Thymus (tissue), 14 donors: ENCODE measurements at places on chromosomes 5 and 9. TPM values are rescaled to one million over a fixed set of nuclear protein-coding genes. Genes with fewer than 3 reads are reported as not detected.

GRCh38 chr5:107403228-107403953, 267.3 kb downstream of the EFNA5 start:
- no peak overlapping the region for H3K4me3 ChIP-seq
- no peaks in the 10 kb centered on the region for H3K36me3 ChIP-seq
- H3K4me1 ChIP-seq = no peaks in the 10 kb centered on the region

DNA sequence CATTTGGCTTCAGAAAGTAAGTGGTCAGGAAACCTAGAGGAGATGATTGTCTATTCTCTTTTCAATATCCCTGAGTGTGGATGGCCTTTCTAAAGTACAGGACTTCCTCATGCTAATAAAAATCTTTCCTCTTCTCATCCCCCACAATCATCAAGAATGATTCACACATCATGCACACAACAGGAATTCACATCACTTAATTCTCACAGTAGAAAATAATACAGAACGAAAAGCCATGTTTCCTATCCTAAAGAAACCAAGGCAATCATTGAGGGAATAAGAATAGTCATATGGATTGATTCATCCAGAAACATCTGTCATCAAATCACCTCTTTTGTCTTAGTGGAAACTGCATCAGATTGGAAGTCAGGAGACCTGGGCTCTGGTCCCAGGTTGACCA, 203.1 kb upstream of the PIK3R1 start:
- no peak overlapping the region for H3K27ac ChIP-seq
- DNase-seq = no peak
- H3K36me3 ChIP-seq = no peaks in the 10 kb centered on the region

GRCh38 chr5:51732304-51732703, 349.1 kb downstream of the ISL1 start:
- no peaks in the 10 kb centered on the region for H3K4me1 ChIP-seq
- H3K36me3 ChIP-seq = no peaks in the 10 kb centered on the region
- DNase-seq = no peak
- H3K27ac ChIP-seq = no peak overlapping the region
- H3K4me3 ChIP-seq = no peak overlapping the region
- H3K27me3 ChIP-seq = no peaks in the 10 kb centered on the region

- H3K27me3 ChIP-seq = no peaks in the 10 kb centered on the region
- no peaks in the 10 kb centered on the region for H3K36me3 ChIP-seq
These were observed 79.6 kb downstream of the PAPPA start for GRCh38 chr9:116233160-116233530.

- H3K27me3 ChIP-seq = no peaks in the 10 kb centered on the region
- peaks cover 8% of the 10 kb centered on the region for H3K4me1 ChIP-seq
- H3K4me3 ChIP-seq = no peak overlapping the region
- no peak overlapping the region for H3K27ac ChIP-seq
These were observed 10.4 kb upstream of the ZSWIM6 start for GRCh38 chr5:61321669-61322068.

- H3K36me3 ChIP-seq = no peaks in the 10 kb centered on the region
- no peak for DNase-seq
- no peak overlapping the region for H3K27ac ChIP-seq
- no peak overlapping the region for H3K4me3 ChIP-seq
These were observed 88.9 kb downstream of the ZNF366 start for GRCh38 chr5:72418271-72418670.

- no peaks in the 10 kb centered on the region for H3K4me1 ChIP-seq
- no peak for DNase-seq
- no peak overlapping the region for H3K4me3 ChIP-seq
- H3K27ac ChIP-seq = no peak overlapping the region
These were observed 282.5 kb downstream of the ICE1 start for GRCh38 chr5:5705010-5705409.

GRCh38 chr5:114469372-114469771, 107.5 kb downstream of the KCNN2 start:
- H3K27ac ChIP-seq = no peak overlapping the region
- no peaks in the 10 kb centered on the region for H3K27me3 ChIP-seq

- H3K27ac ChIP-seq = no peak overlapping the region
- H3K4me3 ChIP-seq = no peak overlapping the region
- no peak for DNase-seq
- peaks cover 6% of the 10 kb centered on the region for H3K4me1 ChIP-seq
- no peaks in the 10 kb centered on the region for H3K36me3 ChIP-seq
- H3K27me3 ChIP-seq = no peaks in the 10 kb centered on the region
These were observed 233.8 kb downstream of the PIK3R1 start for GRCh38 chr5:68449380-68449779.

DNA sequence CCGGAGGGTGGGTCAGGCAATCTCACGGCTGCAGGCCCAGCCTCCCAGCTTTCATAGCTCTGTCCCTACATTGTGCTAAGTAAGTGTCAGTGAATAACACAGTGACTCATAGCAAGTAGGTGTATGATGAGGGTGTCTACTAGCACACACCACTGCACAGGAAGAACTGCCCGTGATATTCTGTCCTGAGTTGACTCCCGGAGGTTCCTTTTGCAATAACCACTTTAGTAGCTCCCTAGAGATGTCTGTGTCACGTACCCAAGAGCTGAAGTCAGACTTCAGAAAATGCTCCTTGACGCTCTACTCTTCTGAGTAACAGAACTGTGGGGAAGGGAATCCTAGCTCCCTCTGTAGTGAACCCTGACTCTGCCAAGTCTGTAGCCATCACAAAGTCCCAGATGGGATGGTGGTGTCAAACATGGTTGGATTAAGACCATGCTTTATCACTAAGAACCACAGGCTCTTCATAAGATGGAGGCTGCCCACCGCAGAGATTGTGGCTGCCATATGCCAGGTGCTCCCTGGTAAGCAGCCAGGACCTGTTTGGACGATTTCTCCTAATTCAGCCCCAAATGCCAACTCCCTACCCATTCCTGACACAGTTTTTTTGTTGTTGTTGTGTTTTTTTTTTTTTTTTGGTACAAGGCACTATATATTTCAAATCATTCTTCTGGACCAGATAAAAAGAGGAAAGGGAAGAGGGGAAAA, 352.6 kb upstream of the PANK3 start:
- H3K4me3 ChIP-seq = no peak overlapping the region
- DNase-seq = no peak
- no peak overlapping the region for H3K27ac ChIP-seq
- H3K36me3 ChIP-seq = no peaks in the 10 kb centered on the region

DNA sequence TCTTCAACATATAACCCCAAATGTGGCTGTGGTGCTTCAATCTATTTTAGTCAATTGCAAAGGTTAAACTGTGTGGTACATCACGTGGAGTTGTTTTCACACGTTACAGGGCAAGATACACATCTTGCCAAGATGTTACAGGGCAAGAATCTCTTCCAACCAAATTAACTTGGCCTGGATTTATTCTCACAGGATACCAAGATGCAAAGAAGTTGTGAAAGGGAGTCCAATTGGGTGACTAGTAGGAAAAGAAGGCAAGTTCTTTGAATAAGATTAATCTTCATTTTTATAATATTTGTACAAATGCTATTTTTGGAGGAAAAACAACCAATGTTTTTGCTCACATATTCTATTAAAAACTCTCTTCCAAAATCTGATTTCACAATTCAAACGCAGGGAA, 4.8 kb upstream of the IFNA8 start:
- peaks cover 3% of the 10 kb centered on the region for H3K4me1 ChIP-seq
- H3K4me3 ChIP-seq = no peak overlapping the region

DNA sequence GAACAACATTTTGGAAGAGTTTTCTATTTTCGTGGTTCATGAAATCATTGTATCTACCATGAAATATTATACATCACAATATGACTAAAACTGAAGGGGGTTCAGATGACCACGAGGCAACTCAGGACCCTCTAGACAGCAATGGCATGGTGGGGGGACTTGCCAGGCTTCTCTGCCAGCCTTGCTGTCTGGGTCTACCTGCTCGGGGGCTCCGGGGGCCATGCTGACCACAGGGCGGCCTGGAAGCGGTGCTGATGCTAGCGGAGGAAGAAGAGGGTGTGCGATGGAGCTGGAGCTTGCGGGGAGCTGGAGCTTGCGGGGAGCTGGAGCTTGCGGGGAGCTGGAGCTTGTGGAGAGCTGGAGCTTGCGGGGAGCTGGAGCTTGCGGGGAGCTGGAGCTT, 89.2 kb upstream of the IRX4 start:
- no peaks in the 10 kb centered on the region for H3K4me1 ChIP-seq
- H3K27ac ChIP-seq = no peak overlapping the region
- DNase-seq = no peak
- H3K27me3 ChIP-seq = no peaks in the 10 kb centered on the region
- no peaks in the 10 kb centered on the region for H3K36me3 ChIP-seq

GRCh38 chr5:83848941-83849340, 128.3 kb upstream of the HAPLN1 start:
- H3K36me3 ChIP-seq = no peaks in the 10 kb centered on the region
- H3K4me3 ChIP-seq = no peak overlapping the region
- DNase-seq = no peak
- H3K27ac ChIP-seq = no peak overlapping the region
- H3K4me1 ChIP-seq = peaks cover 5% of the 10 kb centered on the region

DNA sequence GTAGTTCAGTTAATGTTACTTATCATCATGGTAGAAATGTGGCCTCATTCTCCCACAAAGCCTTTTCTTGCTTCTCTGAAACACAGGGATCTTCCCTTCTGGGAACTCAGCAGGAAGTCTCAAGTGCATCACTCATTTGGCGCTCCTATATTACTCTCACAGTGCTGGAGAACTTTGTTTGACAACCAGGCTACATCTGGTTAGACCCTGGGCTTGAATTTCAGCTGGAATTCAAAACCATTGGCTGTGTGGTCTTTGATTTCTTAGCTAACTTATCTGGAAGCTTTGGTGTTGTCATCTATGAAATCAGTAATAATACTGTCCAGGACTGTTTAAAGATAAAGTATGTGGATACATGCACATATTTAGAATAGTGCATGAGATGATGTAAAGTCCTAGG, 1777.1 kb downstream of the MAT2B start:
- no peaks in the 10 kb centered on the region for H3K36me3 ChIP-seq
- H3K4me3 ChIP-seq = no peak overlapping the region
- no peaks in the 10 kb centered on the region for H3K4me1 ChIP-seq
- H3K27me3 ChIP-seq = no peaks in the 10 kb centered on the region

DNA sequence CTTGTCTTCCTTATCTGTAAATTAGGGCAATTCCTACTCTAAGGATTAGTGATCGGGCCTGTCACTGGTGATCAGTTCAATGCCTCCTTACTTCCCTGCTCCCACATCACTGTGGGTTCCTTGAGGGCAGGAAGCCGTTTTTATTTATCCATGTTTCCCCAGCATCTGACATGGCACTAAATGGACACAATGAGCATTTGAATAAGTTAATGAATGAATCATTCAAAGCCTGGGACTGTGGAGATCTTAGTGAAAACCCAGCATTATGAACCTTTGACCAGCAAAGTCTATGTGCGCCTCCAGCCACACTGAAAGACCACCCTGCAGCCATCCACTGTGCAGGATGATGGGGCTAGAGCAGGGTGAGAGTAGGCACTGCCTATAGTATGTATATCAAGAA, 11.6 kb downstream of the COL15A1 start:
- H3K27ac ChIP-seq = no peak overlapping the region
- H3K36me3 ChIP-seq = no peaks in the 10 kb centered on the region
- H3K27me3 ChIP-seq = no peaks in the 10 kb centered on the region

DNA sequence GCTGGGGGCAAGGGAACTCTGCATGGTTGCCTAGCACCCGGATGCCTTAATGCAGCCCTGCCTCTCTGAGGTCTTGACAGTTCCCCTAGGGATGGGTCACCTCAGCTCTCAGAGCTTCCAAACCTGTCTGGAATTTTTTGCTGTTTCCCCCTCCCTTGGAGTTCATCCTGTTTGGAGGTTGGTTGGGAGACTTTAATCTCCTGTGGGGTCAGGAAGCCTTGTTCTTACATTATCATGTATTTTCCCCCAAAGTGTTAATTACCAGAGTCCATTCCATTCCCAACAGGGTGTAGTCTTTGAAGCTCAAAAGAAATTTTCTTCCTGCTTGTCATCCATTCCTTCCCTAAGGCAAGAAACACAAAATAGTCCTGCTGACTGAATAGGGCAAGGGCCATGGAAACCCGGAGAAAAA, 150.3 kb upstream of the SPRY4 start:
- H3K4me1 ChIP-seq = peaks cover 3% of the 10 kb centered on the region
- peaks cover 4% of the 10 kb centered on the region for H3K27me3 ChIP-seq
- H3K36me3 ChIP-seq = no peaks in the 10 kb centered on the region

DNA sequence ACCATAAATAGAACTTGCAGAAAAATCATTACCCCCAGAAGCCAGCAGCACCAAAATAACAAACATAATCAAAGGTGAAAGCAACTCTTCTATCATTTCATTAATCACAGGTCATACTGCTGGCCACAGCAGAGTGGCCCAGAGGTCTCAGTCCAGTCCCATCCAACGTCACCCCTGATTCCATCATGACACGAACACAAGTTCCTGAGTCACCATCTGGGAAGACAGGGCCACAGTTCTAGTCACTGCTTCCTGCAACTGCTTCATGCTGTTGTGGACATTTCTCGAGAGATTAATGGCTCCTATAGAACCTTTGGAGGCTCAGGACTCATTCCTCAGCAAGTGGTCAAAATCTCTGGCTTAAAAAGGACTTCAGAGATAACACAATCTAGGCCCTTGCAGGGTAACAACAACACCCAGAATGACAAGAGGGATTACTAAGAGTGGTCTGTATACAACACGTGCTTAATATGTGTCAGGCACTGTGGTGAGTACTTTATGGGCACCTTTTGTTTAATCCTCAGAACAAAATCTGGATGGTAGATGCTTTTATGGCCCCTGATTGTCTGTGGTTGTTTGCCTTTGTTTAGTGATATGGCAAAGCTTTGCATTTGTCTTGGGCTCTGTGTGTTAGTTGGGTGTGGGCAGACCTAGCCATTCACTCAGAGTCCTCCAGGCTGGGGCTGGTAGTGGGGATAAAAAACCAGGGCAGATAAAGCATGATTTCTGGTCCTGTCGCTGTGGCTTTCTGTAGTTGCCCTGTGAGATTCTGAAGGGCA, 184.3 kb downstream of the DAB2IP start:
- H3K27me3 ChIP-seq = no peaks in the 10 kb centered on the region
- no peaks in the 10 kb centered on the region for H3K4me1 ChIP-seq
- no peak overlapping the region for H3K27ac ChIP-seq
- H3K36me3 ChIP-seq = no peaks in the 10 kb centered on the region

GRCh38 chr5:167207081-167207480, 1084.4 kb upstream of the WWC1 start:
- DNase-seq = no peak
- no peaks in the 10 kb centered on the region for H3K4me1 ChIP-seq
- no peak overlapping the region for H3K4me3 ChIP-seq
- no peak overlapping the region for H3K27ac ChIP-seq

Gene BTNL9
- 6.3 TPM for total RNA-seq

Gene IRX1
- 0.94 TPM for total RNA-seq

Gene SHISAL2B
- total RNA-seq = not detected

Gene HCN1
- total RNA-seq = 0.05 TPM

Gene SLC1A3
- 2.6 TPM for total RNA-seq

Gene NEUROG1
- total RNA-seq = 0.14 TPM

Gene C6
- total RNA-seq = 0.28 TPM

Gene CYLC2
- not detected for total RNA-seq
